ENCODE measurements at places on chromosomes 6 and 20. TPM values are rescaled to one million over a fixed set of nuclear protein-coding genes. Genes with fewer than 3 reads are reported as not detected.
A peak's percentile ranks its signal among the peaks of the same experiment; 100 is the strongest.

DNA sequence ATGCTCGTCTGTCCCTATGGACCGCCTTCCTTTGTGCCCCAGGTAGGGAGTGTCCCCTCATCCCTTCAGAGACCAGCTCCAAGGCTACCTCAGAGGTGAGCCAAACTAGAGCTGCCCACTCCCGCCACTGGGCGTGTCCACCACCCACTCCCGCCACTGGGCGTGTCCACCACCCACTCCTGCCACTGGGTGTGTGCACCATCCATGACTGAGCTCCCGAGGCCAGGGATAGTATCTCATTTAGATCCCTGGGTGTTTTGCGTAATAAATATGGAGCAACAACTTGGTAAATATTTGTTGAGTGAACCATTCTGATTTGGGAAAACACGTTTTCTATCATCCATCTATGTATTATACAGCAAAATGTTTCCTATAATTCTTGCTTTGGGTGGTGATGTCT is 68.8 kb downstream of the ZBTB2 start:
- no peak for DNase-seq

- no peak for DNase-seq
Measured at GRCh38 chr6:82217018-82217586, 30.4 kb downstream of the IBTK start.

GRCh38 chr20:32580970-32581838 is 3.9 kb downstream of the NOL4L start:
- DNase-seq: no peak

- peak; percentile 47 for DNase-seq
Measured at GRCh38 chr6:130306377-130306776, 59.4 kb upstream of the TMEM200A start.

- DNase-seq: no peak
Measured at GRCh38 chr6:115415378-115415777, 645.3 kb downstream of the FRK start.

GRCh38 chr6:42629845-42630244 is 66.0 kb downstream of the UBR2 start:
- DNase-seq: peak; percentile 19

DNA sequence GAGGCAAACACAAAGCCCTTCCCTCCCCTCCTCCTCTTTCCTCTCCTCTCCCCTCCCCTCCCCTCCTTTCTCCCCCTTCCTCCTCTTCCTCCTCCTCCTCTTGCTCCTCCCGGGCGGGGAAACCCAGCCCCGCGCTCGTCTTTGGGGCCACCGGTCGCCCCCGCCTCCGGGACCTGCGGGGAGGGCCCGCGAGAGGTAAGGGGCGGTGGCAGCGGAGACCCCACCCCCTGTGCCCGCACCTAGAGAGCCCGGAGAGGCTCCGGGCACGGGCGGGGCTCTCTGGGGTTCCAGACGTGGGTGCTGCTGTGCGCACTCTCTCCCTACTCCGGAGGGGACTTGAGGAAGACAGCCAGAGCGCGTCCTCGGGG is at the start of gene RIN2:
RIN2 (plus strand) TSS at position 126 of the 368 bp plus-strand sequence. CDS start 131,344 bp downstream, outside the sequence.
- DNase-seq: no peak

GRCh38 chr6:148134592-148134991 is 208.0 kb upstream of the SASH1 start:
- DNase-seq: no peak

DNA sequence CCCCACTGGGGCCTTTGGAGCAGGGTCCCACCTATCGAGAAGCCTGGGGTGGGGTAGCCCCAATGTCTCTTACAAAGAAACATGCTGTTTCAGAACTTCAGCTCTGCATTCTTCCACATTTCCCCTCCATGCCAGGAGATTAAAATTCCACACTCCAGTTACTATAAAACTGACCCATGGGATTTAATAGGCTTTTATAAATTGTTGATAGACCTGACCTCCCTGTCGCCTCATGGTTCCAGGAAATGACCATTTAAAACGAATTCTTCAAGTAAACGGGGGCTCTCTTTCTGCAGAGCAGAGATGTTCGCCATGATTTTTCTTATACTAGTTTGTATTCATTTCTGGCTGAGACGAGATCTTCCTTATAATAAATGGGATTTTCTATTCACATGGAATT is 19.3 kb downstream of the RIN2 start:
- DNase-seq: peak; percentile 50

Gene LPA
- total RNA-seq: not detected

Gene SMPD2
- total RNA-seq: 10.9 TPM

Gene TFAP2D
- total RNA-seq: not detected
